NAMALWA (cell line): ENCODE measurements at places on chromosomes 6 and 20.

GRCh38 chr6:109349419-109349987 is 32.8 kb downstream of the CD164 start:
- DNase-seq: no peak

- DNase-seq: no peak
These were observed 359.8 kb downstream of the EPM2A start for GRCh38 chr6:145375502-145375901.

DNA sequence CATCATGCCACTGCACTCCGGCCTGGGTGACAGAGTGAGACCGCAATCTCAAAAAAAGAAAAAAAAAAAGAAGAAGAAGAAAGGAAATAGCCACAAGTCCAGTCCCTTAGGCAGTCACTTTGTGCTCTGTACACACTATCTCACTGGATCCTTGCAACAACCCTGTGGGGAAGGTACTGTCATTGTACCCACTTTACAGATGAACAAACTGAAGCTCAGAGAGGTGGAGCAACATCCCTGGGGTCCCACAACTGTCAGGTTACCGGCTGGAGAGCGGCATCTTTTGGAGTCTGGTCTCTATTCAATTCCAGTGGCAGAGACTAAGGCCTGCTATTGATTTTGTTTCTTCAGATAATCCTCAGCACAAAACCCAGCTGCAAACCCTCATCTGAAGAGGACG is 12.2 kb downstream of the BPIFA2 start:
- DNase-seq: no peak

GRCh38 chr6:11556309-11556708 is 18.8 kb downstream of the TMEM170B start:
- DNase-seq: no peak

DNA sequence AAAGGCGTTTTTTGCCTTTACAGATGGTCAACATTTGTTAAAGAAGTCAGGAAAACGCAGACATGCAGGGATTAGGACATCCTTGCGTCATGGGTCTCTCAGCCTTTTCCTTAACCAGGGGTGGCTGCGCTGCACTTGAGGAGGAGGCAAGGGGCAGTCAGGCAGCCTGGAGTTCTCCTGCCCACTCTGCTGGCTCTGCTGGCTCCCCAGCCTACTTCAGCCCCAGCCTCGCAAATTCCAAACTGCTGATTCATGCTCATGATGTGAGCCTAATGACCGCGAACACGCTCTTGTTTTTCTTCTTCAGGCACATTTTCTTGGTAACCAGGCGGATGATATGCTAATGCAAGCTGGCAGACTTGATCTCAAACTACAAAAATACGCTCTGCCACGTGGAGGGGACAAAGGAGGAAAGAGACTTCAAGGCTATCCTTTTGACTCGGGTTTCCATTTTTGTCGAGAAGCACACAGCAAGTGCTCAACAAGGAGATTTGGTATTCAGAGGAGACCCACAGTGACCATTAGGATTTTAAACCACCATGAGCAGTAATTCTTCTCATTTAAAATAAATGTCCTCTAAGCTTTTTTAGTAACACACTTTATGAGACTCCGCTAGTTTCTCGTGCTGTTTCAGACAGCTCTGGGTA is 290.3 kb upstream of the STXBP5 start:
- no peak for DNase-seq

GRCh38 chr6:52871621-52872020 is 31.0 kb upstream of the GSTA5 start:
- no peak for DNase-seq

- no peak for DNase-seq
These were observed 155.6 kb upstream of the SMLR1 start for GRCh38 chr6:130671577-130671976.

GRCh38 chr20:18663932-18664331 is 76.1 kb downstream of the DTD1 start:
- no peak for DNase-seq

DNA sequence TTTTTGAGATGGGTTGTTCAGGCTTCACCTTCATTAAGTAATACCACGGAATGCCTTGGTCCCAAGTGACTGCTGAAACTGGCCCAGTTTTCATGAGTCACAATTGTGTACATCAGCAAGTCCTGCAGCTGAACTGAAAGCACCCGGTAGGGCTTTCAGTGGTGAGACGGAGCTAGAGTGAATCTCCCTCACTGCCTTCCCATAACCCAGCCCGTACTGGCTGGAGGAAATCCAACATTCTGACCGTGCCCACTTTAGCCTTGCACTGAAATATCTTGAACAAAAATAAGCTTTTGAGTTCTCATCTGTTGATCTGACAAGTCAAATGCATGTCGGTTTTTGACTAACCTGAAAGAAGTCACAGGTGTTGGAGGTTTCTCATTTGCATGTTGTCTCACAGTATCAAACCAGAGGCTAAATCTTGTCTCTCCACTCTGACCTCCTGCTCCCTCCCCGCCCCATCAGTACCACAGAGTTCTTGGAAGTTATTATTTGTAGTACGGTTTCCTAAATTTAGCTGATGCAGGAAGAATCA is 35.9 kb downstream of the DUSP22 start:
- peak; percentile 72 for DNase-seq

DNA sequence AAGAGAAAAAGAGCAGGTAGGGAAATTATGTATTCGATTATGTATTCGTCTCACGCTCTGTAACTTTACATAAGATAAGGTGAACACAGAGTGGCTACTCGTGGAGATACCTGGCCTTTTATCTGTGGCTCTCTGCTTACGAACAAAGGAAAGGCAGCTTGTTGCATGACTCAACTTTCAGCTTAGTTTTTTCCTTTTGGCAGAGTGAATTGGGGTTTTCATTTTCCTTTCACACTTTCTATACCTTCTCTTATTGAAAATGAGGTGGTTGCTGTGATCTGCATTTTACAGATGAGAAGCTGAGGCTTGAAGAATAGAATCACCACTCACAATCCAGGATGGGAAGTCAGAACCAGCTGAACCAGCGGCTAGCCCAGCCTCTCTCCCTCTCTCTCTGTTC is 13.3 kb upstream of the KCNK15 start:
- no peak for DNase-seq

- no peak for DNase-seq
These were observed 9.7 kb downstream of the DYNLT1 start for GRCh38 chr6:158634695-158635426.

DNA sequence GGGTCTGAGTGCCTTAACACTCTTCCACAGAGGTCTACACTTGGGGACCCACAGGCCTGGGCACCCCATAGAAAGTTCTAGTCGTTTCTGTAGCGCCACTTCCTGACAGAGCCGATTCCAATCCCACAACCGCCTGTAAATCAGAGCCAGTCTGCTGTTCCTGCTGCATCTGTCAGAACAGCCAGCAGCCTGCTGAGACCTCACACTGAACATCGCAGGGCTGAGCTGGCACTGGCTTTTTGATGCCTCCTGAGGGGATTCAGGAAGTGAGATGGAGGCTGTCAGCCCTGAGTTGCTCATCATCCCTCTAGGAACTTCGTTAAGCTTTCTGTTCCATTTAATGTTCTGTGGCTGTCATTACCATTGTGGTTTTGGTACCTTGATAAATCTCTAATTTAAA is 48.9 kb downstream of the DCBLD1 start:
- DNase-seq: no peak

- DNase-seq: no peak
These were observed 72.2 kb downstream of the RIN2 start for GRCh38 chr20:19830211-19830785.

DNA sequence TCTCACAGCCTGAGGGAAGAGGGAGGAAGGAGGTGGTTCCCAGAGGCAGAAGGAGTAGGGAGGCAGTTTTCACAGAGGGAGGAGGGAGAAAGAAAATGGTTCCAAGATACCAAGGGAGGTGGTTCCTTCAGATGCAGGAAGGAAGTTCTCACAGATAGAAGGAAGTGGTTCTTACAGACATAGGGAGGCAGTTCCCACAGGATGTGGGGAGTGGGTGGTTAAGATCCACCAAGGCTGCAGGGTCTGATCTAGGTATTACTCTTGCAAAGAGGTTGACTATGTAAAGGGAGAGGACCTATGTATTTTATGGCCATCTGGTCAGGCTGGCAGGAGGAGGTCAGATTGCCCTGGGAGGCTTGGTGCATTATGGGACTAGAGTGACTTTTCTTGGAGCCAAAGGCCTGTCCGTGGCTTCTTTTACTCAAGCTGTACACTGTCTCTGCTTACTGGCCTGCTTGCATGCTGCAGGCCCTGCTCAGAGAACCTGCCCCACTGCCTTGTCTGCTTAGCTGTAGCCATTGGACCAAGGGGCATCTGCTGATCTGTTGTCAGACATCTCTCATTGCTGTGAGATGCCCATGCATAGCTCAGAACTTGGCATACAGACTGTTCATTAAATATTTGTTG is 283.7 kb downstream of the DHX35 start:
- no peak for DNase-seq

GRCh38 chr20:17741220-17741619 is 41.5 kb downstream of the BANF2 start:
- no peak for DNase-seq

- no peak for DNase-seq
These were observed 135.6 kb downstream of the TFAP2C start for GRCh38 chr20:56764671-56765070.

GRCh38 chr20:6683021-6683977 is 84.2 kb upstream of the BMP2 start:
- DNase-seq: no peak

DNA sequence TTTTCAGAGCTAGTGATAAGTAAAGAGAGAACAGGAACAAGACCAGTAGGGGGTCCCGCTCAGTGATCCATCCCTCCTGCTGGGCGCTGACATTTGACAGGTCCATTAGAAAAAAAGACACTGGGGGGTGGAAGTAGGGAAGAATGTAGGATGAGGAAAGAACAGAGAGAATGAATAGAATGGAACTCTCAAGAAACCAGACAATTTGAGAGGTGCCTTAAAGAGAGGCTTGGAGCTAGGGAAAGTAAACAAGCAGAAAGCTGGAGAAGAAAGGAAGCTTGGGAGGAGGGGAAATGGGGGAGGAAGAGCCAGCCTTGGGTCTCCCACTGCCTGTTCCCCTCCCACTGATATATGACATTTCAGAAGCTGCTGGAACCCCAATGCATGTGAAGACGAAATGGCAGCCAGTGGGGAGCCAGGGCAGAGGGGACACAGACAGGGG is 8.4 kb downstream of the GABBR1 start:
- DNase-seq: no peak

DNA sequence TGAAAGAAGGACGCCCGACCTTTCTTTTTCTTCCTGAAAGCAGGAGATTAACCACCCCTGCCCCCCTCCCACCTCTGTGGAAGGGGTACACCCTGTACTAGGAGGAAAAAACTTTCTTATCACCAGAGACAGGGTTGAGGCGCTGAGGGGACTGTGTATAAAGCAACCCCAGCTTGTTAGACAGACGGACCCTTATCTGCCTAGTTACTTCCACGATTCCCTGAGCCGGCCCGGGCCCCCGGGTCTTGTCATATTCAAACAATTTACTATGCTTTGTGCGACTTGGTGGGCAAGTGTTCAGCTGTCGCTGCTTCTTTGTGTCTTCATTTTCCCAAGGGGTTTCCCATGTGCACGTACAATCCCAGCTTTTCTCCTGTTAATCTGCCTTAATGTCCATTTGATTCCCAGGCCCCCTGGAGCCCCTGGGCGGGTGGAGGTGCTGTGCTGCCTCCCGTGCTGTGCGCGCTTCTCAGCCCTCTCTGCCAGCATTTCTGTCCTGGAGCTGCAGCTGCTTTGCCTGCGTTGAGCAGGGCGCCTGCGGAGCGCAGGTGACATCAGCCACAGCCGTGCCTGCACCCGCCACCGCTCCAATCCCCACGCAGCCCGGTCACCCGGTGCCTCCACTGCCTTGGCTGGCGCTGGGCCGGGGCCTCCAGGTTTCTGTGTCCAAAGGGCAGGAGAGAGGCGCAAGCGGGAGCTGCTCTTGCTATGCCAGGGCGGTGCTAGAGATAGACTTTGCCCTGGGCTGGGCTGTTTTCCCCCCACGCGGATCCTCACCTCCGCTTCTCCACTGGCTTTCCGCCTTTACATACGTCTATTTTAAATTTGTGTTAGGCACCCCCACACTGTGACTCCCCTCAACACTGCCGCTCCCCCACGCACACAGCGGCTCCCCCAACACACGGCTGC is 96.2 kb downstream of the TTLL2 start:
- no peak for DNase-seq

DNA sequence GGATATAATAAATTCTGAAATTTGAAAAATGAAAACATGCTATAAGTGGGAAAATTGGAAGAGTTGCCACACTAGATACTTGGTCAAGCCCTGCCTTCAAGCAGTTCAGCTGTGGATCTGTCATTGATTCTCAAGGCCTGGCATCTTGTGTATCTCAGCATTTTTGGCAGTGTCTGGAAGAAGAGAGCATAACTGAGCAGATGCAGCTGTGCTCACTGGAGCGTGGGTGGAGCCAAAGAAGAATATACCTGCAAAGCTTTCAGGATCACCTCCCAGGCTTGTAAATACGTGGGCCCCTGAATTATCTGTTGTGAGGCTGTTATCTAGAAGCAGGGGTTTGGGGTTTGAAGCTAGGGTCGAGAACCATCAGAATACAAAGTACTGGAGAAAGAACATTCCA is 31.3 kb upstream of the CHD6 start:
- DNase-seq: peak; percentile 36

GRCh38 chr6:52335576-52335975 is 26.4 kb upstream of the PAQR8 start:
- no peak for DNase-seq

DNA sequence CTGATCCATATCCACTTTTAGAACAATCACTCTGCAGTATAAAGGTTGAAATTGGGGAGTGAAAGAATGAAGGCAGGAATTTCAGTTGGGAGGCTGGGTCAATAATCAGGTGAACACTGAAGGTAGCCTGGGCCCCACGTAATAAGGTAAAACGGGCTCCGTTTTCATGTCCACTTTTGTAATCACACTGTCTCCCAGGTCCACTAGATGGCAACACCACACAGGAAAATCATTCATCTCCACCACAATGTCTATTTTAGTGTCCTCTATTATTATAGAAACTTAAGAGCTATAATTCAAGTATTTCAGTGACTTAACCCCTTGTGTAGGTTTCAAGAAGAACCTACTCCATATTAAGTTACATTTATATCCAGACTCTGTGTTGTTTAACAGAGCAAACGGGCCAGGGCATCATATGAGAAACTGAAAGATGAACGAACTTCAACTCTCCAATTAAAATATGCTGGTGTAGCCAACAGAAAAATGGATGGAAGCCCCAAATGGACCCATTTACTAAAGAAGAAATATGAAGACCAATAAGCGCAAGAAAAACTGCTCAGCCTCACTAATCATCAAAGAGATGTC is 45.9 kb upstream of the MC3R start:
- peak; percentile 7 for DNase-seq
